ENCODE measurements at places on chromosomes 2 and 18.

DNA sequence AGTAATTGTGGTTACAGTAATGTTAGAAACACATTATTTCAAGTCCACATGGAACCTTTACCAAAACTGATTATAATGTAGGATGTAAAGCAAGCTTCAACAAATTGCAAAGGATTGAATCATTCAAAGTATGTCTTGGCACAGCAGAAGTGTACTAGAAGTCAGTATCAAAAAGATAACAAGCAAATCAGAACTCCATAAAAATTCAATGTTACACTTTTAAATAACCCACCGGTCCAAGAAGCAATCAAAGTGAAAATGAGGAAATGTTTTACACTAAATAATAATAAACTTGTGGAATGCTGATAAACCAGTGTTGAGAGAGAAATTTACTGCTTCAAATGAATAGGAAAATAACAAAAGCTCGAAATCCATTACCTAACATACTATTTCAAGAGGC is 47.7 kb downstream of the TTC21B start:
- no peak for DNase-seq

DNA sequence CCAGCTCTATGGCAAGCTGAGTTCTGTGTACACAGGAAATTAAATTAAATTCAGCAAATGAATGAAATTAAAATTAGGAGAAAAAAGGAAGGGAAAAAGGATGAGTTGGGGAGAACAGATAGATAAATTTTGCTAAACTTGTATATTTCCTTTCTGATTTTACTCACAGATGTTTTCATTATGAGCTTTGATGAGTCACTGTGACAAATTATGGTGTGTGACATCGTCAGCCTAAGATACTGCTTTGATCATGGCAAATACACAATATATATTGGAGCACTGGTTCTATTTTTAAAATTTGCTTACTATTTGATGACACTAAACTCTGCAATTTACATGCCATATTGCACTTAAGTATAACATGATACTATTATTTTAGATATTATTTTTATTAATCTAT is 464.6 kb upstream of the SPHKAP start:
- DNase-seq = no peak

- DNase-seq = no peak
These were observed 29.6 kb upstream of the CYBRD1 start for GRCh38 chr2:171492664-171493063.

DNA sequence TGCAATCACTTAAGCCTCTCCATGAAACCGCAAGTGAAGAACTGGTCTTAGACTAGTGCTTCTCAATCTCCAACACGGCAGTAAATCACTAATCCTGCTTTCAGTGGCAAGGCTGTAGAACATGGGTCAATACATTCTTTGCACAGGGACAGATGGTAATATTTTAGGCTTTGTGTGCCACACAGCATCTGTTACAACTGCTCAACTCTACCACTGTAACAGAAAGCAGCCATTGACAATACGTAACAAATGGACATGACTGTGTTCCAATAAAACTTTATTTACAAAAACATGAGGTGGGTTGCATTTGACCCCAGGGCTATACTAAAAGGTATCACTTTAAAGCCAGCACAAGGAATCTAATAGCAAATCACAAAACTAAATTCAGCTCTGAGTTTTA is 51.1 kb downstream of the RNF152 start:
- DNase-seq = no peak

DNA sequence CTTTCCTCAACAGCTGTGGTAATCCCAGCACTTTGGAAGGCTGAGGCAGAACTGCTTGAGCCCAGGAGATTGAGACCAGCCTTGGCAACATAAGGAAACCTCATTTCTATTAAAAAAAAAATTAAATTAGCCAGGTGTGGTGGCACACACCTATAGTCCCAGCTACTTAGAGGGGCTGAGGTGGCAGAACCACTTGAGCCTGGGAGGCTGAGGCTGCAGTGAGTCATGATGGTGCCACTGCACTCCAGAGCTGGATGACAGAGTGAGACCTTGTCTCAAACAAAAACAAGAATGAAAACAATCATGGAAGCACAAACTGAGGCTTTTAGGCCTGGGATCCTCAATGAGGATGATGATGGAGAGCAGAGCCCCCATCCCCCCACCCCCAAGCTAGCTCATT is 19.8 kb downstream of the GAREM1 start:
- no peak for DNase-seq

DNA sequence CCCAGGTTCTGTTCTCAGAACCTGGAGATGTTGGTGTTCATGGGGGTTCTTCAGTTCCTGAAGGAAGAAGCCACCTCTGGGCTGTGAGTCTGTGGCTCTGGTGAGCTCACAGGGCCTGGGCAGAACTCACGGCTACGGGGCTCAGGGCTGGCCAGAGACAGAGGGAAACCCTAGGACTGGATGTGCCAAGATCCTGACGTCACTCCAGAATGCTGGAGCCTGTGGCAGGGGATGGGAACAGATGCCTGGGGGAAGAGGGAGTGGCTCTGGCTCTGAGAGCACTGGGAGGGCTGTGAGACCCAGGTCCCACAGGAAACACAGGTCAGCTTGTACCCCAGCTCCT is at the start of gene OTOF:
OTOF (minus strand) TSS at position 214 of the 343 bp plus-strand sequence.
- no peak for DNase-seq

GRCh38 chr2:37405781-37406180 is 61.4 kb downstream of the QPCT start:
- no peak for DNase-seq

DNA sequence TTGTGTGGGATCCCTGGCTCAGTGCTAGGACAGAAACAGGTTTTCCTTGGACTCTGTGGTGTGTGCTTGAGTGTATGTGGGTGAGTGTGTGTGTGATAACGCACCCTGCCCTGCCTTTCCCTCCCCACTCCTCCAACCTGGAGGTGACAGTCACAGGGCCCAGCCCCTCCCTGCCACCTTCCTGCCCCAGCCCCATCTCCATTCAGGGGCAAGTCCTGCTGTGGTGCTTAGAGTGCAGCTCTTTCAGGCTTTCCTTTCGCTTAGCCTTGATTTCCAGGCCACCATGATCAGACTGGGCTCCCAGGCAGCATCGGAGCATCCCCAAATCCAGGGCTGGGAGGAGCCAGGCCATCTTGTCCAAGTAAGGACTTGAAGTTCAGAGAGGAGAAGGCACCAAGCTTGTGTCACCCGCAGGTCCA is 185.2 kb downstream of the ZFP36L2 start:
- no peak for DNase-seq

DNA sequence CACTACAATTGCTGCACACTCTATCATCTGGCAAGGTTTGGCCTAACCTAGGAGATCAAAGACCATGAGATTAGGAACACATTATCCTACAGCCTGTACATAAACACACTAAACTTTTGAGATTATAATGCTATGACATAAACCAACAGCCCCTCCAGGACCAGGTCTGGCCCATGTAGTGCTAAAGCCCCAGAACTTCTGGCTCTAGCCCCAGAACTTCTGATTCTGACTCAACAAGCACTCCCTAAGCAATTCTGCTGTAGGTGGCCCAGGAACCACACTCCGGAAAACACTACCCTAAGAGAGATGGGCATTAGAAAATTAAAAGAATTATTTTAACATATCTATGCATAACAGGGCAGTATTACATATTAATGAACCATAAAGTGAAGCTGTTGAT is 369.5 kb upstream of the LYPD1 start:
- no peak for DNase-seq

GRCh38 chr2:172276961-172277360 is 150.4 kb upstream of the ITGA6 start:
- DNase-seq = no peak

DNA sequence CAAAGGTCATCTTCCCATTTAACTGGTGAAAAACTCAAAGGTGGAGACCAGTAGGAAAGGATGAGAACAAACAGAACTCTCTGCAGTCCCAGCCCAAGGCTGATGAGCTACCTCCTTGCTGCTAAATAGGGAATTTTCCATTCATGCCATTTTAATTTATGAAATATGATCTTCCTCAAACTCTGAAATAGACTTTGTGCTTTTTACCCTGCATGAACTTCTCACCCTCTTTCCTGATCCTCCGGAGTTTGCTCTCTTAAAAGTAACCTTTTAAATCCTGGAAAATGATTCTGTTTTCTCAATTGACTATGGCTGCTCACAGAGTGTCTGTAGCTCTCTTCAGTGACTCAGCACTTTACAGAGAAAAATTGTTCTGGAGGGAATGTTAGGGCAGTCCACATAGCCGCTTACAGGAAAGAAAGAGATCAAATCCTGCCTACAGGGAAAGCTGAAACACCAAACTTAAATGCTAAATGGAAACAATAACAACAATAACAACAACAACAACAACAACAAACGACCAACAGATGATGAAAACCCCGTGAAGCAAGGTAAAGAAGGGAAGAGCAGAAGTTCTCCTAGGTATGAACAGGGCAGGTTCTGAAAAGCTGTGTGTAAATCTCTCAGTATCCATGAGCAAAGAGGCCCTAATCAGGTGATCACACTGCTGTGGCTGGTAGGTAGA is 79.8 kb upstream of the SESTD1 start:
- no peak for DNase-seq

- no peak for DNase-seq
These were observed 11.1 kb downstream of the CHRNA1 start for GRCh38 chr2:174753038-174753633.

GRCh38 chr2:213763354-213763753 is 479.1 kb downstream of the SPAG16 start:
- DNase-seq = no peak

- DNase-seq = no peak
These were observed 62.5 kb upstream of the LPIN2 start for GRCh38 chr18:3075491-3075890.

DNA sequence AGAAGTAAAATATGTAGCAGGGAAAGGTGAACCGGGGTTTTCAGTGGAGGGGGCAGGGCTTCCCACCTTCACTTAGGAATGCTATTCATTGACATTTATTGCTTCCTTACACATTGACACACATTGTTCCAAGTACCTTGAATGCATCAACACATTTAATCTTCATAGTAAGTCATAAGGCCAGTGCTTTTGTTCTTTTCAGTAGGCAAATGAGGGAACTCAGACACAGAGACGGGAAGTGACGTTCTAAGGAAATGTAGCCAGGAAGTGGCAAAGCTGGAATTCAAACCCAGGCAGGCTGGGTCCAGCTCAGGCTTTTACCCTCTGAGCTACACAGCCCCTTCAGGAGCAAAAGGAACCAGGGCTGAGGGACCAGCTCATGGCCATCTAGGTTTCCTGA is 20.7 kb downstream of the BMP10 start:
- DNase-seq = no peak

- no peak for DNase-seq
These were observed 1.9 kb downstream of the LIMS2 start for GRCh38 chr2:127673291-127674069.

DNA sequence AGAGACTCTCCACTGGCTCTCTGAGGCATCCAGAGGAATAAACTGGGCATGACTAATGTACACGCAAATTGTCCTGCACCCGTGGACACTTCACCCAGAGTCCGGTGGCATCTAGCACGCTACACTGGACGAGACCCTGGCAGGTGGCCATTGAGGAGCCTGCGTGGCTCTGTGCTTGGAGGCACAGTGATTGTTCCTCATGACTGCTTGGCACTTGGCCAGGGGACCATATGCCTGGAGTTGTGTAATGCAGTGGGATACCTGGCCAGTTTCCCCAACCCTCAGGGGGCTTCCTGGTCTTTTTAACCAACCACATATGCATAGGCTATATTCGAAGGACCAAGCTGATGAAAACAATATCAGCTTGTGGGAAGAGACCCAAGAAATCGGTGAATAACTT is 66.6 kb downstream of the MTCL1 start:
- no peak for DNase-seq

DNA sequence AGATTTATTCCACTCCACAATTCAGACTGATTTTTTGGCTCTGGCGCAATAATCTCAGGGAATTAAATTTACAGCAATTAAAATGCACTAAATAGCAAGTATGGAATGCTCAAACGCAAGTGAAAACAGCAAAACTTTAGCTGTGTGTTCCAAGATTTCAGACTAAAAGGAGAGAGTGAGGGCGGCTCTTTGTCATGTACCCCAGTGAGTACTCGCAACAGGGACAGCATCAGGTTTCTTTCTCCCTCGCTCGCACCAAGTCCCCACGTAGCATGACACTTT is 1.1 kb downstream of the ROCK2 start:
- no peak for DNase-seq

DNA sequence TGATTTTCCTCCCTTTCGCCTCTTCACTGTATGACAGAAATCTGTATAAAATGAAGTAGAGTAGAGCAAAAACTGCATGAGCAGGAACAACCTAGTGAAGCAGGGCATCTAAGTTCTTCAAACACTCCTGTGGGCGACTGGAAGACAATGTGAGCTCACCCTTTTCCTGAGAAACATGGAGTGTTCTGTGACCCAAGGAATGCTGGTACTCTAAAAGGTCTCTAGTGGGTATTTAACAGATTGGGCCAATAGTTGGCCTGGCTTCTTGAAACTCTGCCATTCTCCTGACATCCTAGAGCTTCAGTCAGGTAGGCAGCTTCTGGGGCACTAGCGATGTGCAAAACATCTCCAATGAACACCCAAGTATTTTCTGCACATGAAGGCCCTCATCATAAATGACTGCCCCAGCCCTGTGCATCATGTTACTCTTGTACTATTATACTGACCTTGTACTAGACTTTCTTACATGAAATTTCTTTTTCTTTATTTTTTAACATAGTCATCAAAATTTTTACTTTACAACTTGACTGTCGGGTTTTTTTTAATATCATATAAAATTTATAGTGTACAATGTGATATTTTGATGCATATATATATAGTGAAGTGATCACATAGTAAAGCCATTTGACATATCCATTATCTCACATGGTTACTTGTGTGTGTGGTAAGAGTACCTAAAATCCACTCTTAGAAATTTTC is 294.6 kb upstream of the SESTD1 start:
- no peak for DNase-seq

DNA sequence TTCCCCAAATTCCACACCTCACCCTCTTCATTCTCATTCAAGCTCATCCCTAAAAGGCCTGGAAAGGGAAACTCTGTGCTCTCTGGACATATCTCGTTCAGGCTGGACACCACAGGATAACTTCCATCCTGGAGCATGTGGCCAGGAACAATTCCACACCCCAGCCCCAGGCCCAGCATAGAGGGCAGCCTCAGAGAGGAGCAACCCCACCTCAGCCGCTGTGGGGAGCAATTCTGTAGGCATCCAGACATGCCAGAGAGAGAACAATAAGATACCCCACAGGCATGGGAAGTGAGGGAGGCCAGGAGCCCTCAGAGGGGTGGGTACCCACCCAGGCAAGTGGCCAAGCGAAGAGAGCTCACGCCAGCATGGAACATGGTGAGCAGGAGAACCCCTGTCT is 143.4 kb downstream of the GFPT1 start:
- DNase-seq = no peak
